ENCODE measurements at places on chromosomes 5 and 9.

- DNase-seq, result no peak
Measured at GRCh38 chr9:122819791-122820489, 8.4 kb downstream of the PDCL start.

- no peak for DNase-seq
Measured at GRCh38 chr5:130720355-130720754, 444.7 kb downstream of the HINT1 start.

DNA sequence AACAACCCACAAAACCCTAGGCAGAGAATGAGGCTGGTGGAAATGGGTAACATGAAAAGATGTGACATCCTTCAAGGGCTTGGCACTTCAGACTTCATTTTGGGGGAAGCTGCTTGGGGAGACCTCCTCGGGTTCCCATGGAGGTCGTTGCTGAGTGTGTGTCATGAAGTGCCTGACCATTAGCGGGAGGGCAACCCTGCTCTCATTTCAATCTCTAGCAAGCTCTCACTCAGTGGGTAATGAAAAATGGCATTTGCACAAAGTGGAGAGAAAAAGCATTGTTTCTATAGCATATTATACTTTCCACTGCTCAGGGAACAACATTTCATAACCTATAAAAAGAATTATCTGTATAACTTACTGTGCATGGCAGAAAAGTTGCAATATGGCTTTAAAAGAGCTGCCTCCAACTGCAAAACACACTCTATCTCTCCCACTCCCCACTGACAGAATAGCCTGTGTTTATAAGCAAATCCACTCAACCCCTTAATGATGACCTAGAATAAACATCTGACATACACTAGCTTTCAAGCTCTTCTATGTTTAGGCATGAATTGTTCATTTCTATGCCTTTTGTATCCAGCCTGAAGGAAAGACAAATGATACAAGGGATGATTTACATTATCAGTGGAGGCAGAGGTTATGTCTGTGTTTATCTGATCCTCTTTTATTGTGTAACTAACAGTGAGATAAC, 357.2 kb downstream of the ZSWIM6 start:
- DNase-seq, result no peak

DNA sequence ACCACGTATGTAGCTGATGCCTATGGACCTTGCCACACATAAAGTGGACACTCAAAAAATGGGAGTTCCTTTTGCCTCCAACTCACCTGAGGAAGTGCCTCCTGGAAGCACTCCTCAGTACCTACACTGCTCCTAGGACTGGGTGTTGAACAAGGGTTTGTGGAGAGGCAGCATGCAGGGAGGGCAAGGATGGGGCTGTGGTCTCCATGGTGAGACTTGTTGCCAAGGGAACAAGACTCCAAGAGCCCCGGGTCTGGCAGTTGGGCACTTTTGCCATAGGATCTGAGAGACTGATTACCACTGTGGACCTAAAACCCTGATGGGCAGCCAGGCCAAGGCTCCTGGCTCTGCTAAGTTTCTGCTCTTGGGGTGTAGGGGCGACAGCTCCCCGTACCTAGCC, 6.9 kb upstream of the NR5A1 start:
- DNase-seq, result no peak

- DNase-seq, result no peak
Measured at GRCh38 chr9:105693435-105694189, 729 bp upstream of the TMEM38B start.

DNA sequence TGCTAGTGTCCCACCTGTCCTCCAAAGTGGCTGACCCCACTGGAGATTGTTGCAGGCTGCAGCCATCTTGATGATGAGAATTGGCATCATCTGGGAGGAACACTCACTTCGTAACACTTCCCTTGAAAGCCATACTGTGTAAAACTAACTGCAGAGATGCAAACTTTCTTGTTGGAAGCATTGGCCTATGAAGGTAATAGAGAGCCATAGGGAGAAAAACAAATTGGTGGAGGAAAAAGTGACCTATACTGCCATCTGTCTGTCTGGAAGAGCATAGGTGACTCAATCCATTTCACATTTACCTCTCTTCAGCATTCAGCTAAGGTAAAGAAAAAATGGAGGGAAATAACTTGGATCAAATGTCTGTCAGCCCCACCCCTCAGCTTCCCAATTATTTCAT, 473.4 kb downstream of the NTRK2 start:
- DNase-seq, result no peak

DNA sequence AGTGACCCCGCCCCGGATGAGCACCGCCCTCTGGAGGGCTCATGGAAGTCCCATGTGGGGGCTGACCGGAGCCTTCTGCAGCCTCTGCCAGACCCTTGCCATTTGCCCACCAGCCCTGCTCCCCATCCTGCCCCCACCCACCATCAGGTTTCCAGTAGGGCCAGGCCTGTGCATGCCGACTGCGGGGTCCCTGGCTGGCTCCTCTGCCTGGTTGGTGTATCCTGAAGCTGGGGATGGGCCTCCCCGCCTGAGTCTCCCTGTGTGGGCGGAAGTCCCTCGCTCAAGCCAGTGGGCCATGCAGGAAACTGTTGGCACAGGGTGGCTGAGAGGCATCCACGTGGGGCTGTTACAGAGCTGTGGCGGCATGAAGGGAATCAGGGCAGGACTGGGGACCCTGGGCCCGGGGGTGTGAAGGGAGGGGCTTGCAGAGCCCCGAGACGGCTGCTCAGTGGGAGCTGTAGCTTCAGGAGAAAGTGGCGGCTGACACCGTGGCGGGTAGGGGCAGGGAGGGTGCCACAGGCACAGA, 88.7 kb downstream of the RXRA start:
- DNase-seq, result no peak

GRCh38 chr9:108854641-108855528, 901 bp downstream of the ACTL7B start:
- no peak for DNase-seq

DNA sequence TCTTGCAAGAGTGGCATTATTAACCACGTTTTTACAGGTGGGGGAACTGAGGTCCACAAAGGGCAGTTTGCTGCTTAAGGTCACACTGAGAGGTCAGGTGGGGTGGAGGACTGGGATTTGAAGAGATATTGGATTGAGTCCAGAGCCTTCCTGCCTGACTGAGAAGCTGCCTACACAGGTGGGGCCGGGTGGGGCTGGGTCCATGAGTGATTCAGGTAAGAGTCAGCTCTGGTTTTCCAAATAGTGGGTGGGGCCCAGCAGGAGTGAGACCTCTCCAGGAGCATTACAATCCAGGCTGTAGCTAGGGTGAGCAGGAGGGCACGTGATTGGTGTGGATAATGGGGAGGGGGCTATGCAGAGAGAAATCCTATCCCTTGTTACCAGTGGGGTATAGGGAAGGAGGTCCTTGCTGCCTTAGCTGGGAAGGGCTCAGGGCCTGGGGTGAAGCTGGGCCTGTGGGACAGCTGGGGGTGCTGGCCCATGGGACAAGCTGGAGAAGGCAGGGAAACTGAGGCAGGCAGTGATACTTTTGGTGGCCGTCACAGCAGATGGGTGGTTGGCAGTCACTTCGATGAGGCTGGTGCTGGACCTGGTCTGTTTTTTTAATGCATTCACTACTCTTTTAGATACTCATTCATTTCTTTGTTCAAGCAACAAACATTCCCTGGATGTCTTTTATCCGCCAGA, 2.9 kb upstream of the PTGS1 start:
- no peak for DNase-seq

GRCh38 chr5:73114044-73114688, 6.2 kb upstream of the TMEM171 start:
- DNase-seq, result no peak

- DNase-seq, result no peak
Measured at GRCh38 chr9:124790301-124790700, 13.4 kb downstream of the OLFML2A start.

DNA sequence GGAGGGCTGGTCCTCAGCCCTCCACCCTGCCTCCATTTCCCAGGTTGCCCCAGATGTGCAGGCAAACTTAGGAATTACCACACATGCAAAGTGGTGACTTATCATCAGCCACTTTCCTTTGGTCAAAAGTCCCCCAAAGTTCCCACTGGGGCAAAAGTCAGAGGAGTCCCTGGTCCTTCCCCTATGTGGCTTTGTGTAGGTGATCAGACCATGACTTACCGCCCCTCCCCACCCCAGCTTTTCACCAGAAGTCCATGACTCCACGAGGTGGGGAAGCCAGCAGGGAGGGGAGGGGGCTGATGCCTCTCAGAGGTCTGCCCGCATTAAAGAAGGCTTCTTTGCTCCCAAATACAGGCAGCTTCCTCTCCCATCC, 5.8 kb downstream of the TRAF1 start:
- DNase-seq, result no peak

- no peak for DNase-seq
Measured at GRCh38 chr5:149664083-149664482, 66.0 kb upstream of the PPARGC1B start.

DNA sequence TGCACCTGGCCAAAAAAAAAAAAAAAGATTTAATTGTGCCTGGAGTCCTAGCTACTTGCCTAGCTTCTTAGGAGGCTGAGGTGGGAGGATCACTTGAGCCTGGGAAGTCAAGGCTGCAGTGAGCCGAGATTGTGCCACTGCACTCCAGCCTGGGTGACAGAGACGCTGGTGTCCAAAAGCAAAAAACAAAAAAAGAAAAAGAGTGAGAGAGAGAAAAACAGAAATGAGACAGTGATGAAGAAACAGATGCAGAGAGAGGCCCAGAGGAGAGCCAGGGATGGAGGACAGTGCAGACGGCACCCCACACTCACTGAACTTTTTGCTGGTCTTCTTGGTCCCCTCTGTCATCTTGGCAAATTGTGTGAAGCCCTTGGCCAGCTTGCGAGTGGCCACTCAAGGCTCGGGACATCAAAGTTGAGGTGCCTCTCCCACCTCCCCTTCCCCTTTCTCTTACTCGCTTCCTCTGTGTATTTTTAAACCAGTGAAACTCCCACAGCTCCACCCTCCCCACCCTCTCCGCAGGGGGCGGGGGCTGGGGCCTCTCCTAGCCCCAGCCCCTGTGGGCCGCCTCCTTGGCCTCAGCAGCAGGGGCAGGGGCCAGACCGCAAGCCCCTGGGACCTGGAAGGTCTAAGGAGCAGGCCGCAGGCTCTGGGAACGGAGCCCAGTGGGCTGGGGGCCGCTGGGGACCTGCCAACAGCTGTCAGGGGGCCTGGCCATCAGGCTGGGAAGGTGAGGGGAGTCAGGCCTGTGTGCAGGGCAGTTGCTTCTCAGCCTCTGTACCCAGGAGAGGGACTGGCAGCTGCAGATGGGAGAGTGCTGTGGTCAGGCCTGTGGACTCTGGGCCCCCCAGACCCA, at the start of gene SH2D3C:
SH2D3C (minus strand) TSS at position 387 of the 856 bp plus-strand sequence; CDS start at position 348, 39 bp downstream.
- DNase-seq, result peak; percentile 37

- no peak for DNase-seq
Measured at GRCh38 chr9:107905308-107906020, 415.9 kb upstream of the KLF4 start.

- no peak for DNase-seq
Measured at GRCh38 chr5:157555037-157555640, 20.4 kb downstream of the ADAM19 start.

- no peak for DNase-seq
Measured at GRCh38 chr5:115329475-115329874, 33.0 kb upstream of the CCDC112 start.
